ENCODE measurements at places on chromosomes 7 and 10.

- DNase-seq, result no peak
These were observed 80.4 kb upstream of the ANLN start for GRCh38 chr7:36309301-36309700.

DNA sequence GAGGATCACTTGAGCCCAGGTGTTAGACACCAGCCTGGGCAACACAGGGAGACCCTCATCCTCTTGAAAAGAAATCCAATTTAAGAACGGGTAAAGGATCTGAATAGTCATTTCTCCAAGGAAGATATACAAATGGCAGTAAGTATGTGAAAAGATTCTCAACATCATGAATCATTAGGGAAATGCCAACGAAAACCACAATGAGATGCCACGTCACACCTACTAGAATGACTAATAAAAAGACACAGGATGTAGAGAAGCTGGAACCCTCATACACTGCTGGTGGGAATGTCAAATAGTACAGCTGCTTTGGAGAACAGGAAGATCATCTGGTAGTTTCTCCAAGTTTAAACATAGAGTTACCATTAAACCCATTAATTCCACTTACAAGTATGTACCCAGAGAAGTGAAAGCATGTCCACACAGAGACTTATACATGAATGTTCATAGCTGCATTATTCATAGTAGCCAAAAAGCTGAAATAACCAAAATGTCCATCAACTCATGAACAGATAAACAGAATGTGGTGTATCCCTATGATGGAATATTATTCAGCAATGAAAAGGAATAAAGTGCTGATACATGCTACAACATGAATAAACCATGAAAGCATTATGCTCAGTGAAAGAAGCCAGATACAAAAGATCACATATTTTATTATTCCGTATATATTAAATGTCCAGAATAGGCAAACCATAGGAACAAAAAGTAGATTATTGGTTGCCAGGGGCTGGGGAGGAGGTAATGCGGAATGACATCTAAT, 13.1 kb upstream of the ZMIZ2 start:
- DNase-seq, result no peak

GRCh38 chr10:77031531-77032187, 605.9 kb downstream of the KCNMA1 start:
- no peak for DNase-seq

GRCh38 chr10:1199897-1200721, 143.9 kb downstream of the WDR37 start:
- DNase-seq, result no peak

DNA sequence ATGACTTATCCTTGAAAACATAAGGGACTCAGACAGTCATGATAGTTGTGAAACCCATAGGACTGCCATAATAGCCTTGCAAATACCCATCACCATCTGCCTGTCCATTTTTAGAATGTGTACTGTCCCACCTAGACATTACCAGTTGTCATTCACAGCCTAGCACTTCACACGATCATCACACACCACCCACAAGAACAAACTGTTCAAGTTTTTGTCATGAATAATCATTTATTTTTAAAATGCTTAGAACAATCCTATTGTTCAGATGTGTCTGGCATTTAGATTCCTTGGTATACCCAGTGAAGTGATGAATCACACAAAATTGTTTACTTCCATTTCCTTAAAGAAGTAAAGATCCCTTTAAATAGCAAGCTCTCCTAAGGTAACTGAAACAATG, 46.6 kb downstream of the CCDC3 start:
- DNase-seq, result no peak

DNA sequence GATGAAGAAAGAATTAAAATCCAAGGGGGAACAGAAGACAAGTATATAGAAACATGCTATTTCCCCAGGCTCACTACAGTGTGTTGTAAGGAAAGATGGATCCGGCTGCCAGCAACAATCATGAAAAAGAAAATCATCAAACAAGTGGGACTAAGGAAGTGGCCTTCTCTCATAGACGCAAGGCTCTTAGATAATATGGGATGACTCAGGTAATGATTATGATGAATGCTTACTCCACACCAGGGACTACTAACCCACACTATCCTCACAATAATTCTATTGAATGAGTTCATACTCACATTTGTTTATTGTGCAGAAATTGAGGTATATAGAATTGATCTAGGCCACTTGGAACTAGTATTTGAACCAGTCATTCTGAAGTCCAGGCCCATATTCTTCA, 111.2 kb upstream of the BET1 start:
- DNase-seq, result no peak

- no peak for DNase-seq
These were observed 29.3 kb downstream of the DNAJC12 start for GRCh38 chr10:67808704-67809103.

DNA sequence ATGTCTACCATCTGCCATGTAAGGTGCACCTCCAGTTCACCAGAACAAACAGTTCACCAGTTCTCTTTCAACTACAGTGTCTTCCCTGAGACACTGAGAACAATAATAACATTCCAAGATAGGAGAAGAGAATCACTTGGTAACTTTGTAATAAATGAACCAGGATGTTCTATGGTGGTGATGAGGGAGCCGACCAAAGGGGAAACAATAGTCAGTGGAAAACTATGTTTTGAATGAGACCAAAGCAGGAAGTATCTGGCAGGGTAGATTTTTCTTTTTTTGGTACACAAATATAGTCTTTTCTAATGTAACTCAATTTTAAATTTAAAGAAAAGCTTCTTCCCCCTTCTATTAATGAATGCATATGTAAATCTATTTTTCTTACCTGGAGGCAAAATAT, 20.0 kb downstream of the HYAL4 start:
- DNase-seq, result no peak

GRCh38 chr10:13943735-13944398, 357.1 kb downstream of the PRPF18 start:
- DNase-seq, result no peak

- no peak for DNase-seq
These were observed 26.2 kb upstream of the INPP5A start for GRCh38 chr10:132511121-132512051.

DNA sequence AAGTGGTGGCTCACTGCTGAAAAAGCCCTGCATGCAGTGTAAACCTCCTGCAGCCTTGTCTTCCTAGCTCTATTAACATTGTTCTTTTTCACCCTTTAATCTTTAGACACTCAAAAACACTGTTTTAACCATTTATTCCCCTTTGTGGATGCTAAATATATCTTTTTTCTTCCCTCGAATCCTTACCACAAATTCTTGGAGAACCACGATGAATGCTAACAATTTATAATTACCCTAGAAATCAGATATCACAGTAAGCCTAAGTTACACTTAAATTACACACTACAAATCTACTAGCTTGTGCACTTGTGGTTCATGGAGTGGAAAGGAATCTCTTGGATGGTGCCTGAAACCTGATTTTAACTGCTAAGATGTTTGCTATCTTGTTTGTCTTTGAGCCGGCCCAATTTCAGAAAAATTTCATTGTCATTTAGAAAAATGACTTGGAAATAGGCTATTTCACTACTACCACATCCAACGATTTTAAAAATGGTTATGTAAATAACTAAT, 125.1 kb upstream of the NOBOX start:
- no peak for DNase-seq

DNA sequence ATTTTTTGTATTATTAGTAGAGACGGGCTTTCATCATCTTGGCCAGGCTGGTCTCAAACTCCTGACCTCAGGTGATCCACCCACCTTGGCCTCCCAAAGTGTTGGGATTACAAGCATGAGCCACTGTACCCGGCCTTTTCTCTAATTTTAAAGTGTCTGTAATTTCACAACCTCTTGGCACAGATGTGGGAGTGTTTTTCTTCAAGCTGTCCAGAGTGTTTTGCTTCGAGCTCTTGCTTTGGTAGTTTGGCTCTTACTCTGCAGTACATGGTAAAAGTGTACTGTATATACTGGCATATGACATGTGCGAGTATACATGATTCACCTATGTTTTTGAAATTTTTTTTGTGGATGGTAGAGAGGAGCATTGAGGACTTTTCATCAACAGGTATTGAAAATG, 9.8 kb downstream of the SRGN start:
- DNase-seq, result no peak

- no peak for DNase-seq
These were observed 6.9 kb upstream of the BAG3 start for GRCh38 chr10:119644205-119644814.

DNA sequence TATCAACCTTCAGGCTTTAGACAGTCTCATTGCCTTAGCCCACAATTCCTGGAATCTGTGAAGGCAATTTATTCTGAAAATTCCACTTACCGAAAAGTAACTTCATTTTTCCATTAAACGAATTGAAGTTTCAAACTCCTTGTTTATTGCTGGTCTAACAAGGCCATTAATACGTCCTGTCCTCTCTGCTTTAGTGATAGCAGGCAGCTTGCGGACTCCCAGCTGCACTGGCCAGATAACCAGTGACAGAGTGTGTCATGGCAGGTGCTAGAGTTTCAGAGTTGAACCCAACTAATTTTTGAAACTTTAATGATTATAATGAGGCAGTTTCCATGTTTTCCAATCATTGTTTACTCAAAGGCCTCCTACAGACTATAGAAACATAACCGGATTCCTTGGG, 31.1 kb downstream of the LOXL4 start:
- no peak for DNase-seq

DNA sequence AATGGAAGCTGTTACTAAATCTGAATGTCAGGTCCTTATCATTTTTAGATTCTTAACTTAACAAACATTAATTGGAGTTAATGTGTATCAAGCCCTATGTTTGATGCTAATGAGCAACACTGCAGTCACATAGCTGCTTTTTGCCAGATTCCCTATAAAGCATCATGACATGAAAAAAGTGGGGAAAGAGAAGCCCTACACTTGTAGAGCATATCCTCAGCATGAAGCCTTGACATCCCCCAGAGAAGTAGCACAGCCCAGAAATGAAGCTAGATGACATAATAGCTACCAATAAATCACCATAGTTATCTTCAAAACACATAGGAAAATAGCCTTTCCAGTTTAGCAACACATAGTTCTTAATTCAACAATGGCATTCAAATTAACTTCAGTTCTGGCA, 49.2 kb upstream of the CDK1 start:
- DNase-seq, result no peak

DNA sequence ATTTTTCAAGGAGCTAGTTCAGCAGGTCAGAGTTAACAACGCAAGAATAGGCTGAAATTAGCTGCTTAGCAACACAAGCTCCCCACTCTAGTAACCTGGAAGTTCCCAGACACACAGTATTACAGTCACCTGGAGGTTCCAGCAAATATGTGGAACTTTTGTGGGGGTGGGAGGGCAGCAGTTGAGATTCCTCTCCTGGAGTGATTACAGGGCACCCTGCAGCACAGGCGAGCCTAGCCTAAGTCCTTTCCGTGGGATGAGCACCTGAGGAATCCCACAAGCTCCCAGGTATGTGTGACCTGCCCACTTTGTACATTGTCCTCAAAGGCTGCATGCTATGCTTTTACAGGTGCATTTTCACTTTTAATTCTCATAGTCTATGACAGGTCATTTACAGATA, 13.6 kb downstream of the TPK1 start:
- DNase-seq, result no peak

DNA sequence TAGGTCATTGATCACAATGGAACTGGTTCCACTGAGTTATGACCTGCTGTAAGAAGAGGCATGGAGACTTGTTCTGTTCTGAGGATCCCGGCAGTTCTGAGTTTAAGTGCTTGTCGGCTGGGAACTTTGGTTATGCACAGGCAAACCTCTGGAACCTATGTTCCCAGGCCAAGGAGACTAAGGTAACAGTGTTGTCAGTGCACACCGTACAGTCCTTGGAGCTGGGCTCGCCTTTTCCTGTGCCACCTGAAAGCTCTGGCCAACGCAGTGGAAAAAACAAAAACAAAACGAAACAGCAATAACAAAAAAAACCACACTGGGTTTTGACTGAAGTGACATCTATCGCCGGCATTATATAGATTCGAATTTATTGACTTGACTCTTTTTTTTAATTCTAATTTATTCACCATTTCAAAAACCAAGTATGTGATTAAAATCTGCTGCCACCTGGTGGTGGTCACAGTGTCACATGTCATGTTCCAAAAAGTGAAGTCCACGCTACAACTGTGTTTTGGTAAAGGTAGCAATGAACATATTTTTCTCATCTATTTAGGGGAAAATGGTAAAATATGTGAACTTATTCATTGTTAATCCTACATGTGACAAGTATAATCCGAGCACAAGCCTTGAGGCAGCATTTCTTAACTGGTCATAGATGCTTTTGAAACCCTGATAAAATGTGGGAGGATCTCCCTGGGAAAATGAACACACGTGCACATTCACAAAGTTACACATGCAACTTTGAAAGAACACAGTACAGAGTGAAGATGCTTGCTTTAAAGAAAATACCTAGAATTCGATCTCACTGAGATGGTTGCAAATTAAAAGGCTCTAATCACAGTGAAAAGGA, 113.8 kb upstream of the PPP2R2D start:
- no peak for DNase-seq

GRCh38 chr10:73931767-73932619, 21.1 kb downstream of the PLAU start:
- peak; percentile 86 for DNase-seq

- DNase-seq, result no peak
These were observed 83.7 kb upstream of the KDM7A start for GRCh38 chr7:140260352-140261104.

DNA sequence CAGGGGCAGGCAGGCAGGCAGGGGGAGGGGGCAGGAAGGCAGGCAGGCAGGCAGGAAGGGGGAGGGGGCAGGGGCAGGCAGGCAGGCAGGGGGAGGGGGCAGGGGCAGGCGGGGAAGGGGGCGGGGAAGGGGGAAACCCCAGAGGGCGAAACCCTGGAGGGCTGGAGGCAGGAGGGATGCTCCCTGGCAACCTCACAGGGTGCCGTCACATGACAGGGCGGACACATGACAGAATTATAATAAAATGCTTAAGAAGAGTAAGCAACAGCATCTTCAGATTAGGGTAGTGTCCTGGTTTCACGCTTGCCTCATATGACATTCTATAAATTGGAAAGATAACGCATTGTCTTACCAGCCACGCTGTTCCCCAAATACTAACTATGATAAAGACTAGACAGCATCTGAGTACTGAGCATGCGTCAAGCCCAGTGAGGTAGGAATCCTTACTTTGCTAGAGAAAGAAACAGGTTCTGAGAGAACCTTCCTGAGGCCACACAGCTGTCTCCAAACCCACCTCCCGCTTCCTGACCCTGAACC, 131.6 kb downstream of the DIP2C start:
- DNase-seq, result no peak

GRCh38 chr10:69994262-69994661, 58.4 kb upstream of the MACROH2A2 start:
- peak; percentile 15 for DNase-seq

DNA sequence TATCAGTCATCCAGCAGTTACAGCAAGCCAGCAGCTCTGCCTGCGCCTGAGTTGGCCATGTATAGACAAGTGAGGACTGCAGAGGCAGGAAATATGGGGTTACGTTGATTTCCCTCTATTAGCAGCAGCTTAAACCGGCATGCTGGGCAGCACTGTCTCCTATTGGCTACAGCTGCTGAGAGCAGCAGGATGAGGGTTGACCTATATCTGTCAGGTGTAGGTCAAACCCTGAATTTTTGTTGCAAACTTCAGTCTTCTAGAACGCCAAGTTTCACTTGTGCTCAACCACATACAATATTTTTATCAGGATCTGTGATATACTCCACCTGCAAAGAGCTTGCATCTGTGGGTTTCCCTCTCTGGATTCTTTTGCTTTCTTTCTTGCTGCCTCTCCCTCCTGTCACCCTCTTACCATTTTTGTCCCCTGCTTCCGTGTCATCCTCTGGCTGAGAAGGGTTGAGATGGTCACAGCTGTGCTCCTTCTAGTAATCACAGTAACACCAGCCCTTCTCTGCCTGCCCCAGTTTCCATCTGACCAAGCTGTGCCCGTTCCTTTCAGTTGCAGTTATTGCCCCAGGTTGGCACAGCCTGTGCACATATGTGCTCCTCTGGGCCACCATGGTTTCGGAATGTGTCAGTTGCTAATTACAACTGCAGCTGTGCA, 23.8 kb upstream of the GLCCI1 start:
- no peak for DNase-seq

- no peak for DNase-seq
These were observed 13.4 kb downstream of the NIPSNAP2 start for GRCh38 chr7:55977831-55978230.
